T-helper 2 cell (primary cell): ENCODE measurements at places on chromosomes 3 and 15.

DNA sequence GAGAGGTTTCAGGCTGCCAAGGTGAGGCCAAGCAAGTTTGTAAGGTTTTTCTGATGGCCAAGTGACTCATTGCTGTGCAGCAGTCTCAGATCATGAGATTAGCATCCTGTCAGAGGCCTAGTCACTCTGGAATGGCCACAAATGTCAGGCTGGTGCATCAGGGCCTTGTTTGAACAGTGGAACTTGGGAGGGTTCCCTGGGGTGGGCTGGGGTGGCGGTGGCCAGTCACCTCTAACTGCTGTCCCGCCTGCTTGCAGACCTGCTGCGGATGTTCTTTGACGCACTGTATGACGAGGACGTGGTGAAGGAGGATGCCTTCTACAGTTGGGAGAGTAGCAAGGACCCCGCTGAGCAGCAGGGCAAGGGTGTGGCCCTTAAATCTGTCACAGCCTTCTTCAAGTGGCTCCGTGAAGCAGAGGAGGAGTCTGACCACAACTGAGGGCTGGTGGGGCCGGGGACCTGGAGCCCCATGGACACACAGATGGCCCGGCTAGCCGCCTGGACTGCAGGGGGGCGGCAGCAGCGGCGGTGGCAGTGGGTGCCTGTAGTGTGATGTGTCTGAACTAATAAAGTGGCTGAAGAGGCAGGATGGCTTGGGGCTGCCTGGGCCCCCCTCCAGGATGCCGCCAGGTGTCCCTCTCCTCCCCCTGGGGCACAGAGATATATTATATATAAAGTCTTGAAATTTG, 2.8 kb upstream of the FAM131A start:
- DNase-seq: peak; percentile 31

DNA sequence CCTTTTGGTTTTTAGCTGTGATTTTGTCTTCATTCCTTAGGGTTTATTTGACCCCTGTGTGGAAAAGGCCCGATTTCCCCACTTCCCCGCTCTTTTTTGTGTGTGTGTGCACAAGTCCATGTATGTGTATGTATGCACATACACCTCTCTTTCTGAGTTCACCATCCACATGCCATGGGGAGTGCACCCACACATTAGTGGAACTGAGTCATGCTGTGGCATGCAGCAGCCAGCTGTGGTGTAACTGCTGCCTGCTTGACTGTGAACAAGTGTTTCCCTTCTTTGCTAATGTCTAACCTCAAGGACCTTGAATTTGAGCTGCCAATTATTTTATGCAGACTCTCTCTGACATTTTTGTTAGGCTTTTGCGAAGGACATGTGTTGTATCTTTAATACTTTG, 434.9 kb upstream of the TPM1 start:
- DNase-seq: no peak

DNA sequence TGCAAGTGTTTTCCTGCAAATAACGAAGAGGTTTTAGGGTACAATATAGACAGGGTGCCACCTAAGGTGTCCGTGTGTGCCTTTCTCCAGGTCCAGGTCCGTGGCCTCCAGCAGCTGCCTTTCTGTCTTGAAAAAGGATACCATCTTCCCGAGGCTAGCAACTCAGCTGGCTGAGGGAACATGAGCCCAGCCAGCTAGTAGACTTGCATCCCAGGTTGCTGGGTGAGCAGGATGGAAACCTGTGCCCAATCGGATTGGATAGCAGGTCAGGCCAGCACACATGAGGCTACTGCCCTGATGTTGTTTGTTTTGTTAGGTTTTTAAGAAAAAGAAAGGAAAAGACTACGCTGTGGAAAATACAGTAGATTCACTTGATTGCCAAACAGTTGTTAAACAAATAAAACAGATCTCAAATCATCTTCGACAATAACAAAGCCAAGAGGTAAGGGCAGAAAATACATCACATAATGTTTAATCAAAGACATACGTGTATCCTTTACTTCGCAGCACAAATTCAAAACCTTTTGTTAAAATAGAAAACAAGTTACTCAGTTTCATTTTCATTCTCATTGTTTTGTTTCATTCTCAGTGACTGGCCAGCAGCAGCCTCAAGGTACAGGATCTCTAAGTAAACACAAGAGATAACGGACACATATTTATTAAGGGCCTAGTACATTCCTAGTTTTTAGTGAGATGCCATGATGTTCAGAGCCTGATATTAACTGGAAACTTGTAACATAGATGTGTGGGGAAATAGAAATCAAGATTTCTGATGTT, 661.2 kb upstream of the NR2F2 start:
- peak; percentile 12 for DNase-seq

- no peak for DNase-seq
Observed at GRCh38 chr15:64004587-64004986, 41.7 kb downstream of the DAPK2 start.

- no peak for DNase-seq
Observed at GRCh38 chr3:144033240-144033589, 61.6 kb downstream of the DIPK2A start.

- DNase-seq: no peak
Observed at GRCh38 chr3:125232401-125232800, 19.9 kb upstream of the SLC12A8 start.

DNA sequence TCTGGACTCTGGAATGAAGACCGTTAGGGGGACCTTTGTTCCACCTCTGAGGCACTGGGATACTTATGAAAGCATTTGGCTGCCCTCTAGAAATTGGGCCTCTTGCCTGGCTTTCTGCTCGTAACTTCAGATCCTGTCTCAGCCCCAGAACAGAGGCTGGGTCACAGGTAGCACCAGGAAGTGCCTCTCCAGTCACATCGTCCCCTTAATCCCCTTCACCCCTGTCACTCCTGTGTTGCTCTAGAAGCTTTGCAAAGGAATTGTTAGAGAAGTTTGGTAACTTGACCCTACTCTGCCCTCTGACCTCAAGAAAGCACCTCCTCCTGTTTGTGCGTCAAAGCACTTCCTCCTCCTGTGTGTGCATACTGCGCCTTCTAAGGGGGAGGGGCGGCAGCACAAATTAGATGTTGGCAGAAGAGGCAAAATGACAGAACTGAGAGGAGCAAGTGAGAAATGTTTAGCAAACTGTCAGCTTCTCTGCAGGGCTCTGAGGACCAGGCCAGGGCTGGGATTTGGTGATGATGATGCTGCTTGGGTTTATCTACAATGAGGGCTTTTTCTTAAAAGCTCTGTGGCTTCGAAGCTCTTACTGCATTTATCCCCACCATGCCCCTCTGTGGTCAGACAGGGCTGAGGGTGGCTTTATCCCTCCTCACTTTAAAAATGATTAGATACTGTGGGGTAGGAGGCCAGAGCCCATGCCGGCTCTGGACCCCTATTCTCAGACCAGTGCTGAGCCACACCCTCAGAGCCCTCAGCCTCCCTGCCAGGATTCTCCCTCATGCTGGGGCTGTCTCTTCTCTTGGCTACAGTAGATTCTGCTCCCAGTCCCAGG, 76.2 kb downstream of the LARS2 start:
- no peak for DNase-seq

- no peak for DNase-seq
Observed at GRCh38 chr3:32104492-32104891, 1.9 kb upstream of the GPD1L start.
